ENCODE measurements at places on chromosomes 12 and 14.

GRCh38 chr14:73025544-73025943 lies 1.4 kb downstream of the ZFYVE1 start:
- no peak for DNase-seq

DNA sequence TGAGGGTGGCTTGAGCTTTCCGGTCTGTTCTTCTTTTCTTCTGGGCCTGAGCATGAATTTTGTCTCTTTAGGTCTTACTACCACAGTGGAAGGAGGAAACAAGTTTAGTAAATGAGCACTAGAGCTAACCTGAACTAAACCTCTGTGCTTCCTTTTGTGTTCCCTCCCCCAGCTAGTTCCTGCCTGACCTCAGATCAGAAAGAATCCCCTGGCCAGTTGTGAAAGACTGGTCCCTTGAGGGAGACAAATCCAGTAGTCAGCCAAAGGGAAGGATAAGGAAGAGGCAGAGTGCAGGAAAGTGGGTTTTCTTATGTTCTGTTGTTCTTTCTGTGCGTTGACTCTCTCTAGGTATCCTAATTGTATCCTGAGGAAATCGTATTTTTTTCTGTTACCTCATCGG lies 17.5 kb downstream of the ZNF664 start:
- DNase-seq, result no peak

- no peak for DNase-seq
Observed at GRCh38 chr12:15811214-15812127, 22.3 kb upstream of the EPS8 start.

- DNase-seq, result no peak
Observed at GRCh38 chr12:93174048-93174447, 203.7 kb upstream of the NUDT4 start.

DNA sequence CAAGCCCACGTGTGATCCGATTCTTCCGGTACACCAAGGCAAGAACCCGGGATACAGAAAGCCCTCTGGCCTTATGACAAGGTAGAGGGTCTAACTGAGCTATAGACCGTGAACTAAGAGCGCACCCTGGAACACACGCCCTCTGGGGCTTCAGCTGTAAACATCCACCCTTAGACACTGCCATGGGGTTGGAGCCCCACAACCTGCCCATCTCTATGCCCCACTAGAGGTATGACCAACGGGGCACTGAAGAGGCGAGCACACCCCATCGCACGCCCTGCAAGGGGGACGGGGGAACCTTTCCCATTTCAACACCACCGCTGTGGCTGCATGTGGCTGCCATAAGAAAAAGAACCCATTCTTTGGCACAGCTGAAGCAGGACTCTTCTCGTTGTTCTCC lies 1206.0 kb upstream of the TMEM132C start:
- no peak for DNase-seq

GRCh38 chr12:45728630-45729232 lies 775 bp upstream of the ARID2 start:
- peak; percentile 91 for DNase-seq

DNA sequence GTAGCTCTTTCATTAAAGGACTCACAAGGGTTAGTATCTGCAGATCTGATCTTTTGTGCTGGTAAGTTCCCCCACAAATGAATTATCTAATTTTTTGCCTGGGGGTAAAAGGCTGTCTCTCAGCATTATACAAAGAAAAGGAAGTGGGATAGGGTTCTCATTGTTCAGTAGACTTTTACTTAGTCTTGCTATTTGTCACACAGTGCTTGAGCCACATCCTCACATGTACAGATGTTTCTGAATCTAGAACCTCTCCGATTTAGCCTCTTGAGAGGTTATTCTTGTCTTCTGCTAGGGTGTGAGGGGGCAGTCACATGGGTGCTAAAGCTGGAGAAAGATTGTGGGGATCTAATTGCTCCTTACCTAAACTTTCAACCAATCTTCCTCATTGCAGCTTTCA lies 93.0 kb downstream of the SLC41A2 start:
- no peak for DNase-seq

DNA sequence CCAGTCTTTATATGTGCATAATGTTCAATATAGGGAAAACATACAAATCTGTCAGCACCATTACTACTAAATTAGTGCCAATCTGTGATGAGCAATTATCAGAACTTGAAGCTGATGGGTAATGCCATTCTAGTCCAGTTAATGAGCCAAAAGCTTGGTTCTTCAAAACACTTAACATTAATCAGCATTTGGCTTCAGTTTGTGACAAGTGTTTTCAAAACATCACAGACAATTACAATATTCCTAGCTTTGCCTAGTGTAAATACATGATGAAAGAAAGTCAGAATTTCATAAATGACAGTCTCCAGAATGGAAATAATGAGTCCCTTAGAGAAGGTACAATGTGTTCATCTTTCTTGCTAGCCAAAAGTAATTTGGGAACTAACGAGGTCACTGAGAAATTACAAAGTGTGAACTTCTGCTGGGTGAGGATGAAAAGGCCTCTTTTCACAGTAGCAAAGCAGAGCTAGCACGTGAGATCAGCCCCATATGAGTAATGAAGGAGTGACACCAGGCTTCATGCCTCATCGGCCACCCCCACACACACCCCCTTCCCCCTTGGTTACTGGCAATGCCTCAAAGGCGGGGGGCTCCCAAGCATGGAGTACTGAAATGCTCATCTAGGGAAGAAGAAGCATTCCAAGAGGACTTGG lies 180.6 kb upstream of the EEA1 start:
- DNase-seq, result peak; percentile 46

DNA sequence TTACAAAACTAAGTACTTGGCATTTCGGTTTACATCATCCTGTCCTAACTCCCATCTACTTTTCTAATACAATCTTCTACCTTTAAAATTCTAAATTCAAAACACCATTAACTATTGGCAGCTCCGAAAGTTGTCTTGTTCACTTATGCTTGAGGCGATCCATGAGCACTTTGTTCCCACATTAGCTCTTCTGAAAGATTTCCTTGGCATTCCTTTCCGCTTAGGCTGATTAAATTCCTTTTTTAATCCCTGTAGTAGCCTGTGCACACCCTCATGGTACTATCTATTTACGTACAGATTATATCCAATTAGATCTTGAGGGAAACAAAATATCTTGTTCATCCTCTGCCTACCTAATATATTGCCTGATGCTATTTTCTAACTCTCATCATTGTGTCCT lies 480.7 kb downstream of the PRKD1 start:
- no peak for DNase-seq

- no peak for DNase-seq
Observed at GRCh38 chr12:125525879-125526278, 460.6 kb downstream of the AACS start.

DNA sequence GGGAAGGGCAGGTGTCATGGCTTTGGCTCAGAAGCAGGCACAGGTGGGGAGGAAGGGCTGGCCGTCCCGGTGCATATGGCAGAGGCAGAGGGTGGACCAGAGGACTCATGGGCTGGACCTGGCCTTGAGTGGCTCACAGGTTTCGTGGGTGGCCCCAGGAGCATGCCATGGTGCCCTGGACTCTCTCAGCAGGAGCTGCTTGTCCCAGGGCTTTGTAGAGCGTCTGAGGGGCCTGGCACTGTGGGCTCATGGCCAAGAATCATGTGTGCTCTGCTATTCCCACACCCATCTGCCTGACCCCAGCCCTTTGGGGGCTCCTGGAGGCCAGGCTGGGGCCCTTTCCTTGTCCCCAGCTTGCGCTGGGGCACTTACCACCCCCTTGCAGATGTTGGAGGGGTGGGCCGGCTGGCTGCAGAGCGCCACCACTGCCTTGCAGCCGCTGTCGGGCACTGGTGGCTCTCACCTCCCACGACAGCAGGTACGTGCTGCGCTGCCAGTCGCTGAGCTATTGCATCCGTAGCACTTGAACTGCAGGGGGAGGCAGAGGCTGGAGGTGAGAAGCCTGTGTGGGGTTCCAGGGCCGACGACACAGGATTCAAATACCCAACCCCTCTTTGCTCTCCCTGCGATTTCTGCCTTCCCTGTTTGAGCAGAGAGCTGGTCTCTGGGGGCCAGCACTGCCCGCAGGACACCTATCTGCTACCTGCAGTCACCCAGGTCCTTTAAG lies 187.4 kb upstream of the PRMT8 start:
- DNase-seq, result no peak

DNA sequence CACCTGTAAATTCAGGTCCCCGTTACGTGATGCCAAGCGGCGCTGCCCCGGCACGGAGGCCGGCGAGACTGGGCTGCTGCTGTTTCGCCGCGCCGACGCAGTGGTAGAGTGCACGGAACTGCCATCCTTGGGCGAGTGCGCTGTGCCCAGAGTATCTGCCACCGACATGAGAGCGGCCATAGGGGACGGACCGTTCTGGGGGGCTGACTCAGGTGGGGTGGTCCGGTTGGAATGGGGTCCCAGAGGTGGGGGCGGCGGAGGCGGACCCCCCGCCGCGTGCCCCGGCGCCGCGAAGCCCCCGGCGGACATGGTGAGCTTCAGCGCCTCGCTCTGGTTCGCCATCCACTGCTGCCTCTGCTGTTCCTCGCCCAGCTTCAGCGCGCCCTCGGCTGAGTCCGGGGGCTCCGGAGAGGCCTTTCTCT lies 2.8 kb downstream of the IRF2BPL start:
- DNase-seq, result no peak

- no peak for DNase-seq
Observed at GRCh38 chr12:93468008-93468371, 676 bp downstream of the MRPL42 start.

- no peak for DNase-seq
Observed at GRCh38 chr12:71439362-71439612, 311 bp upstream of the LGR5 start.

DNA sequence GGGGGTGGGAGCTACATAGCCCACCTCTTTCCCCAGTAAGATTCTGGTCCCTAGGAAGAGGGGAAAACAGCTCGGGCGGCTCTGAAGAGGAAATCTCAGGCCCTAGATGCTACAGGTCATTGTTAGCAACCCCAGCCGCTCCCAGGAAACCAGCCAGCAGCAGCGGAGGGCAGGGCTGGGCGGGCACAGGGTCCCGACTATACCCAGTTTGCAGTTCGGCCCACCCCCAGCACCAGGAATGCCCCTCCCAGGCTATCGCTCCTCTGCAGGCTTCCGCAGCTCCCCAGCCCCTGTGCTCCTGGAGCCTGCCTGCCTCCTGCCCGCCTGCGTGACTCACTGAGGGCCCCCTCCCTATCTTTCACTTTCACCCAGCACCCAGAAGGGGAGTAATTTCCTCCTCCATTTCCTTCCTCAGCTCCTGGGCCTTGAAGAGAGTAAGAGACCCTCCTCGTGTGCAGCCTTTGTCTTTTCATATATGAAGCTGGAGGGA lies 27.2 kb upstream of the PNMA1 start:
- peak; percentile 52 for DNase-seq

GRCh38 chr14:62689733-62690132 lies 355.5 kb downstream of the KCNH5 start:
- DNase-seq, result no peak

GRCh38 chr12:70121562-70121961 lies 121.7 kb upstream of the CNOT2 start:
- DNase-seq, result no peak

GRCh38 chr12:124512667-124513296 lies 54.6 kb downstream of the NCOR2 start:
- no peak for DNase-seq

DNA sequence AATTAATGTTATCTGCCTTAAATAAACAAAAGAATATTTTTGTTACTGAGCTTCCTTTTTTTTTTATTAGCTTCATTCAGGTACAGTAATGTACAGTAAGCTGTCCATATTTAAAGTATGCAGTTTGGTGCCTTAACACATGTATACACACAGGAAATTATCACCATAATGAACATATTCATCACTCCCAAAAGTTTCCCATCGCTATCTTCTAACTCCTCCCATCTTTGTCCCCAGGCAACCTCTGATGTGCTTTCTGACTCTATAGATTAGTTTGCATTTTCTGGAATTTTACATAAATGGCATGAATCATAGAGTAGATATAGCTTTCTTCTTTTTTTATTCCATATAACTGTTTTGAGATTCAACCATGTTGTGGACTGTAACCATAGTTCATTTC lies 193.0 kb downstream of the TRHDE start:
- no peak for DNase-seq

DNA sequence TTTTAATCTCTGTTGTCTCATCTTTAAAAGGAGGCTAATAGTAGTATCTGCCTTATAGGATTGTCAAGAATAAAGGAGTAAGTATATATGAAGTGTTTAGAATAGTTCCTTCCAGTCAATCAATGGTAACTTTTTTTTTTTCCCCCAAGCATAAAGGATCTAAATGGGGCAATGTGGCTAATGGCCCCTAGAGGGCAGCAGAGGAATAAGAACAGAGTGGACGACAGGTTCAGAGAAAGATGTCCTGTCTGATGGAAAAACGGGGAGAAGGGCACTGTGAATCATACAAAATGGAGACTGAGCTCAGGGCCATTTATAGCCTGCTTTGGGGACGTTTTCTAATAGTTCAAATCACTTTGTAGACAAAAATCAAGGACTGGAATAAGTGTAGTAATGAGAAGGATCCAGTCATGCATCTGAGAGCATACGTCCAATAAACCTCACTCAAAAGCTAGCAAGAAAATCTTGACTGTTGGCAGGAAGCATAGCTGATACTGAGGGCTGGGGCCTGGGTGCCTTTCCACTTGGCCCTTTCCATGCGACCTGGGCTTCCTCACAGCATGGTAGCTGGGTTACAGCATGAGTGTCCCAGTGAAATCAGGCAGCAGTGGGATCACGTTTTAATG lies 51.3 kb downstream of the IFNG-AS1 start:
- DNase-seq, result peak; percentile 41

DNA sequence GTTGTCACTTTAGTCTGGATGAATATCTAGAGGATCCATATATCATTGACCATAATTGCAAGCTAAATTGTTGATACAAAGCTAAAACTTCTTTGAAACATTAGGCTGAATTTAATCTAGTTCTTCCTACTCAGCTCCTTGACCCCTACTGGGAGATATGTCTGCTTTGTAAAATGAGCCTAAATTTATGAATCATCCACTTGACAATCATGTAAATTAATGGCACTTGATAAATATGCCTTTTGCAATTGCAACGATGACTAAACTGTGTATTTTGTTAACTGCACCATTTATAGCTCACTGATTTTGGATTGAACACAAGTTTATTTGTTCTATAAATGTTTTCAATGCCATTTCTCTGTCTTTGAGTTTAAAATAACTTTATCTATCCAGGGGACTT lies 1616.5 kb upstream of the FLRT2 start:
- DNase-seq, result no peak

DNA sequence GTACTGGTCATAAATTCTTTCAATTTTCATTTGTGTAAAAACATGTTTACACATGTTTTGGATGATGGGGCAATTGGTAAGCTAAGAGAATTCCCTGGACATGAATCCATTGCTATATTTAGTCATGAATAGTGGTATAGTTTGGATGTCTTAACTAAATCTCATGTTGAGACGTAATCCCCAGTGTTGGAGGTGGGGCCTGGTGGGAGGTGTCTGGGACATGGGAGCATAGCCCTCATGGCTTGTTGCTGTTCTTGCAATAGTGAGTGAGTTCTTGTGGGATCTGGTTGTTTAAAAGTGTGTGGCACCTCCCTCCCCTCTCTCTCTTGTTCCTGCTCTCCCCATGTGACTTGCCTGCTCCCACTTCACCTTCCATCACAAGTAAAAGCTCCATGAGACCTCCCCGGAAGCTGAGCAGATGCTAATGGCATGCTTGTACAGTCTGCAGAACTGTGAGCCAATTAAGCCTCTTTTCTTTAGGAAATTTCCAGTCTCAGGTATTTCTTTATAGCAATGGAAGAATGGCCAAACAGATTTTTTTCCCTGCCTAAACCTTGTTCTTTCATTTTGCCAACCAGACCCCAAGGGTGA lies 33.6 kb downstream of the CTSG start:
- no peak for DNase-seq

GRCh38 chr14:31937730-31938346 lies 139.3 kb upstream of the ARHGAP5 start:
- peak; percentile 52 for DNase-seq

GRCh38 chr12:131826097-131826928 lies 1.9 kb upstream of the MMP17 start:
- DNase-seq, result no peak

All from stimulated activated CD4-positive, alpha-beta T cell treated with anti-CD3 and anti-CD28 coated beads, TNF-alpha, amount 100 ng/mL, for 48 hours (primary cell).